Epithelial cell of prostate (primary cell): ENCODE measurements at places on chromosomes 7 and 10.

DNA sequence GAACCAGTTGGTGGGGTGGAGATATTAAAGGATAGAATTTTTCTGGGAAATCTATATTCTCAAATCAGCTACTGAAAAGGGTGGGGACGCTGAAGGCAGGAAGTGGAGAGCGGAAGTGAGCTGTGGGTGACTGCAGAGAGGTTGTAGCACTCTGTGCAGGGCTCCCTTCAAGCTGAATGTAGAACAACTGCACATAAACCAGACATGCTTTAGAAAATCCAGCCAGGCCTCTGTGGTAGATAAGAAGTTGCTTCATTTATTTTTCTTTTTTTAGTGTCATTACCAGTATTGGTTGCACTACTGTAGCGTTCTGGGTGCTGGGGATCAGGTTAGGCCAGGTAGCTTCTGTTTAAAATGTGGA lies 127.8 kb downstream of the CELF2 start:
- no peak for DNase-seq

GRCh38 chr7:155311826-155312537 lies 14.3 kb downstream of the INSIG1 start:
- no peak for DNase-seq

DNA sequence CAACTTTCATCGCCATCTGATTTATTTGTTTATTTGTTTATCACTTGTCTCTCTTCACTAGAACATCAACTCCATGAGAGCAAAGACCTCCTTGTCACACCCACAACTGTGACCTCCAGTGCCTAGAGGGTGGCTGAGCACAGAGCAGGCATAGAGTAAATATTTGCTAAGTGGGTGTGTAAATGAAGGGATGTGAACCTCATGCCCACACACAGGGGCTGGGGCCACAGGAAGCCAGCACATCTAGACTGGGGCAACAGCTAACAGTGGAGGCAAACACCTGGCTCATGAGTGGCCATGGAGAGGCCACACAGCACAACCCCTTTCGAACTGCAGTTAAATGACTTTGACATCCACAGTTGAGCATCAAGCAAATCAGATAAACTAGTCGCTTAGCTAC lies 39.8 kb downstream of the AKR1B1 start:
- DNase-seq, result no peak

GRCh38 chr10:1157615-1157933 lies 101.4 kb downstream of the WDR37 start:
- no peak for DNase-seq

DNA sequence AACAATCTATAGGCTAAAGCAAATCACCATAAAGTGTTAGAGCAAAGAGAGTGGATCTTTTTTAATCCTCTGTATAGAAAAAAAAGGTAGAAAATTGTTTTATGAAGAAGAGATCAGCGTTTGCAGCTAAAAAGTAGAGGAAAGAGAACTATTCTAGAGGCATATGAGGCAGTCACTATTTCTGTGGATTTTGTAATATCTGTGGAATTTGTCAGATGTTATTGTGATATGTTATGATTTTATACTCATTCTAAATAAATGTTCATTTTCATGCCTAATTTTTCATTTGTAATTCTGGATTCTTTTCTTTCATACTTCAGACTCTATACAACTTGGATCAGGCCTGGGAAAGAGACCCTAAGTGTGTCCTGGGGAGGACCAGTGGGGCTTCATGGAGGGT lies 295.0 kb upstream of the LYZL1 start:
- DNase-seq, result no peak

- no peak for DNase-seq
Measured at GRCh38 chr7:30733691-30734090, 18.2 kb upstream of the INMT start.

DNA sequence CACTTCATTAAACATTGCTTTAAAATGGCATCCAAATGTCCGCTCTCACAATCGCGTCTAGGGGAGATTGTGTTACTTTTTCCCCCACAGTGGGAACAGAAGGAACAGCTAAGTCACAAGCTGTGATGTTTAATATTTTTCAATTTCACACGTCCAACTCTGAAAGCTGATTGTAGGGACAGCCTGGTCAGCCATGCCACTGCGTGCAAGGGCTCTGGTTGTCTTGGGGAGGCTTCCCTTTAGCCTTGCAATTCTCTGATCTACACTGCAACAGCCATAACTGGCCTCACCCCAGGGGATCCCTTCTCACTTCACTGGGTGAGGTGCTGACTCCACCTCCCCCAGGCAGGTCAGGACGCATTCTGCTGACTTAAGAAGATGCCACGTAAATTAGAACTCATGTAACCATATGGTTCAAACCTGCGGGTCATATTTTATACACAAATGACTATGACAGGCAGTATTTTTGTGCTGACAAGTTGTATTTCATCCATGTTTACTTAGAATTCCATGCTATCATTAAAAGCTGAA lies 425.2 kb upstream of the NFE2L3 start:
- peak; percentile 31 for DNase-seq

GRCh38 chr7:155824227-155824886 lies 12.1 kb upstream of the SHH start:
- DNase-seq, result peak; percentile 70

GRCh38 chr7:128939861-128940410 lies 2.2 kb downstream of the IRF5 start:
- no peak for DNase-seq

DNA sequence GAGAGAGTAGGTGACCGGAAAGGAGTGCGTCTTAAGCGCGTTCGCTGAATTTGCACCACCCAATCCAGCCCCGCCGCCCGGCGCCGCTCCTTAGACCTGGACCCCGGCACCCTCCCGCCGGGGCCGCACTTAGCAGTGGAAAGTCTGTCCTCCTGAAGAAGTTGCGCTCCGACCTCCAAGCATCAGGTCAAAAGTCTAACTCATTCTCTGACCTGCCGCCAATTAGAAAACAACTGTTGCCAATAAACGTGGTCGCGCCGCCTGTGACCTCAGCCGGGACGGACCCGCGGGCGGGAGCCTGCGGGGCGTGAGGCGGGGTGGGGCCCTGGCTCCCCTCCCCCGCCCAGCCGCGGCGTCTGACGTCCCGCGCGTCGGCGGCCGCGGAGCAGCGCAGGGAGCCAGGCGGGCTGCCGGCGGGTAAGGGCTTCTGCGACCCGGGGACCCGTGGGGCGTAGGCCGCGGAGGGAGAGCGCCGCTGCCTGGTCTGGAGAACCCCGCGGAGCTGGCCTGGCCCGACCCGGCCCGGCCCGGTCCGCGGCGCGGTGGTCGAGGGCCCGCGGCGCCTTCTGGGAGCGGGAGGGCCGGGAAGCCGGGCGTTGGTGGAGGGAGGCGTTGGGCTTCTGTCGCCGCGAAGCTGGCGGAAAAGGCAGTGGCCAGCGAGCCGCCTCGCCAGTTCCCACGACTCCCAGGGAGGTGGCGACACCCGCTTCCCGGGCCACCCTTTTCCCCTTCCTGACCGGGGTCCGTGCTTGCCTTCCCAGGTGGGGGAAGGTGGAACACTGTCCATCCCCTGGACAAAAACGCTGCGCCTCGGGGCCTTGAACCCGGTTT lies at the start of gene BCAP29:
BCAP29 (plus strand) TSS at position 362 of the 831 bp plus-strand sequence. CDS start 527 bp downstream, outside the sequence.
- DNase-seq, result no peak

DNA sequence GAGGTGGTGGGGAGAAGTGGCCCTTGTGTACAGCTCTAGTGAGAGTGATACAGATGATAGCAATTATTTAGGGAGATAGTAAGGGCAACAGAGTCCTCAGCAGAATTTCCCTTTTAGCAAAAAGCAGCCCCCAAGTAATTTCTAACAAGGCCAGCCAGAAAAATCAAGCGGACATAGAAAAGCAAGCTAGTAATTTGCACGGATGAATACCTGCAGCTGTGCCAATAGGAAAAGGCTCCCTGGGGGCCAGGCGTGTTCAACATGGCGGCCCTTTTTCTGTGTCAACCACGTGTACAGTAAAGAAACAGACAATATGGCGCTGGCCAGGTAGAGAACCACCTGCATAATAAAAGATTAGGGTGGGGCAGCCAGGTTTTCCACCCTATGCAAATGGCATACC lies 7.4 kb downstream of the MCM10 start:
- no peak for DNase-seq

- DNase-seq, result no peak
Measured at GRCh38 chr7:31338706-31339105, 1.8 kb downstream of the NEUROD6 start.

- no peak for DNase-seq
Measured at GRCh38 chr10:99610221-99610620, 10.0 kb downstream of the SLC25A28 start.

DNA sequence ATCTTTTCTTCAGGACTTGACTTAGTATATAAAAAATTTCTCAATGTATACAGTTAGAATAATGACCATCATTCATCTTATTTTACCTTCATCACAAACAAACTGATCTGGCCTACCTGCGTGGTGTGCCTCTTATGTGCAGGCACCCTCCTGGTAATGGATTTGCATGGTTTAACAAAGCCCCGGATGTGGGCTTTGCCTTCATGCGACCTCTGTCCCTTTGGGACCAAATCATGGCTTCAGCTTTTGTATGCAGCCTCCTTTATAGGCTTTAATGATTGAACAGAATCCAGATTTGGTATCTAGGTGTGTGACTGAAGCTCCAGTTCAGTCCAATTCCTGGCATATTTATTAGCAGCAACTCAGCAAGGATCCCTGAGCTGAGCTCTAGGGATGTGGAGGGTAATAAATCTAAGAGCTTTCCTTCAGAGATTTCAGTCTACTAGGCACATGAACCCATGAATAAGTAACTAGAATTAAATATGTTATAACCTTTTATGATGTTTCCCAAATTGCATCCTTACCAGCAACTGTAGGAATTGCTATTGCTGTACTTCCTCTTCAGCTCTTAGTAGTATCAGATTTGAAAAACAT lies 256.9 kb downstream of the ABCA13 start:
- no peak for DNase-seq

DNA sequence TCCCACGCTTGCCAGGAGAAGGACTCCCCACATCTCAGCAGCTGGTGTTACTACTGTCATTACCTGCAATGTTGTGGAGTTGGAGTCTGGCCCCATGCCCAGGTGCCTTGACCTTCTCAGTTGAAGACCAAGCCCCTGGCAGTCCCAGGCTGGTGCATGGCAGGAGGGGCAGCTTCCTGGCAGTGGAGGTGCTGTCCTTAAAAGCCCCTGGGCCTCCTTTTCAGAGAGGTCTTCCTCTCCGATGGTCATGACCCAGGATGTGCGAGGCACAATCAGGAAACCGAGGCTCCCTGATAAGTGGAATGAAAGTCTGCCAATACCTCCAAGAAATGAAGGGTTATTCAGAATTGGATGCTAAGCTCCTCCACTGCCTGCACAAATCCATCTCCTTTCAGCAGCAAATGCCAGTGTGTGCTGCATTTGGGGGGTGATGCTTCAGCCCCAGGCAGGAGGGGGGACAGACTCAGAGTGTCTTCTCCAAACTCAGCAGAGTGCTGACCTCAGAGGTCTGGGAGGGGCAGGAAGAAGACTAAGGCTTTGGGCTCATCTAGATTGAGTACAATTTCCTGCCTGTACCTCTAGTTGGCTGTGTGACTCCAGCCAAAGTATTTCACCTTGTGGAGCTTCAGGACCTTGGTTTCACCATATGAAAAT lies 97.0 kb upstream of the DDC start:
- no peak for DNase-seq

GRCh38 chr7:99831595-99831994 lies 3.8 kb downstream of the CYP3A43 start:
- DNase-seq, result no peak

GRCh38 chr7:134031835-134032617 lies 95.1 kb upstream of the LRGUK start:
- DNase-seq, result no peak

DNA sequence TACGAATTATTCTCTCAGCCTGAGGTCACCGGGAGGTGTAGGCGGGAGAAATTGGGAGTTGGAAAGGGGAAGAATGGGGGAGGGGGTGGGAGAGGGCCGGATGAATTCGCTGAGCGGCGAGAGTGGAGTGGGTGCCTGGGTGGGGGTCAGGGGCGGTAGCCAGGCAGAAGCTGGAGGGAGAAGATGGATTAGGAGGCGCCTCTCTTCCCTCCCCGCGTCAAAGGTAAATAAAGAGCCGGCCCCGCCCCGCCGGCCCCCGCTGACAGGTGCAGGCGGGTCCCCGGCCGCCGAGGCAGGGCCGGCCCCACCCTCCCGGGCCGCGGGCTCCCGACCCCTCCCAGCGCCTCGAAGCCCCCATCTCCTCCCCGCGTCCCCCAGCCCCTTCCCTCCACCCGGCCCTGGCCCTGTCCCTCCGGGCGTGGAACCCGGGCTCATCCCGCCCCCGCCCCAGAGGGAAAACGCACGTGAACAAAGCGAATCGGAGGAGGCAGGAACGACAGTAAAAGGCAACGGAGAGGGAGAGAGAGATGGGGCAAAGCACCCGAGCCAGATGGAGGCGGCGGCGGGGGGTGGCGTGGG lies 872 bp downstream of the FAM131B start:
- no peak for DNase-seq

- no peak for DNase-seq
Measured at GRCh38 chr10:125707541-125708468, 11.7 kb upstream of the EDRF1 start.

- DNase-seq, result peak; percentile 6
Measured at GRCh38 chr7:119720541-119720940, 552.4 kb upstream of the KCND2 start.

DNA sequence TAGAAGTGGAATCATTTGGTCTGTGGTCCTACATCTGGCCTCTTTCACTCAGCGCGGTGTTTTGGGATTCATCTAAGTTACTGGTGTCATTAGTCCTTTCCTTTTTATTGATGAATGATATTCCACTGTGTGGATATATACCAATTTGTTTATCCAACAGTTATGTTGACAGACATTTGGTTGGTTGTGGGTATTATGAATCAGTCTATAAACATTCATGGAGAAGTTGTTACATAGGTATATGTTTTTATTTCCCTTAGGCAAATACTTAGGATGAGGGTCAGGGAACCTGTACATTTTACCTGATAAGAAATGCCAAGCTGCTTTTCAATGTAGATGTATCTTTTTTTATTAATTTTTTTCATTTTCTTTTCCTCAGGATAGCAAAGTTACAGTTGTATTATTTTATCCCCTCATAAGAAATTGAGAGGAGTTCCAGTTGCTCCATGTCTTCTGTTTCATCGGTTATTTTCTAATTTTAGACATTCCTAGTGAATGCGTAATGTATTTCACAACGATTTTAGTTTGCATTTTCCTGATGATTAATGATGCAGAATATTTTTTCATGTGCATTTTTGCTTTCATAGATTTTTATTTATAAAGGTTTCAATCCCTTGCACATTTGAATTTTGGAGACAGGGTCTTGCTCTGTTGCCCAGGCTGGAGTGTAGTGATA lies 203.8 kb upstream of the SH2B2 start:
- no peak for DNase-seq

DNA sequence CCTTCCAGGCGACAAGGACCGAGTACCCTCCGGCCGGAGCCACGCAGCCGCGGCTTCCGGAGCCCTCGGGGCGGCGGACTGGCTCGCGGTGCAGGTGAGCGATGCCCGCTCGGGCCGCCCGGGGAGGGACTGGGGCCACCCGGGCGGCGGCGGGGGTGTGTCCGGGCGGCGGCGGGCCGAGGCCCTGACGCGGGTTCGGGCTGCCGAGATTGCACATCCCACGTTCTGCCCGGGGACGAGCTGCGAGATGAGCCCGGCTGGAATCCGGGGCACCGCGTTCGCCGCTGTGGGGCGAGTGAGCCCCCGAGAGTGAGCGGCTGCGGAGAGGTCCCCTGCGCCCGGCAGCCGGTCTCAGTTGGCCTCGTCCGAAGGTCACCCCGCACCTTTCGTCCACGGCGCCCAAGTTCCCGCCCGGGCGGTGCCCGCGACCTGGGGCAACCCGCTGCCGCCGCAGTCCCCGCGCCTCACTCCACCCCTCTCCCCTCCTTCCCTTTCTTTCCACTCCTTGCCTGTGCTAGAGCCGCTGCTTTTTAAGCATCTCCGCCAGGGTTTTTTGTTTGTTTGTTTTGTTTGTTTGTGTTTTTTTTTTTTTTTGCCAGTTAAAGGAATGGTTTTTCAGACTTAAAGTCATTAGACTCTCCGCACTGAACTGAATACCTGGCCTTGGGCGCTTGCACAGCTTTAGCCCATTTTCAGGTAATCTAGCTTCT lies 515 bp downstream of the RALA start:
- no peak for DNase-seq
